Hair follicular keratinocyte (primary cell): ENCODE measurements at places on chromosomes 3 and 15. TPM values are rescaled to one million over a fixed set of nuclear protein-coding genes. Genes with fewer than 3 reads are reported as not detected.

The CCR1 gene
- total RNA-seq = not detected in 2 replicates

The ATP13A5 gene
- not detected in 2 replicates for total RNA-seq

The NPRL2 gene
- 14.6 and 17.2 TPM in 2 replicates for total RNA-seq

The AHSG gene
- total RNA-seq = 0.47 TPM in 1 of 2 replicates, not detected in the other

The SEMA7A gene
- total RNA-seq = 7.6 and 11.9 TPM in 2 replicates

The FRMD5 gene
- 1.3 and 2.5 TPM in 2 replicates for total RNA-seq

The GOLGA6L22 gene
- total RNA-seq = not detected in 2 replicates

The MESP1 gene
- total RNA-seq = 0.78 and 0.84 TPM in 2 replicates

The CCDC13 gene
- 0.19 and 0.78 TPM in 2 replicates for total RNA-seq

The HYKK gene
- total RNA-seq = 3.8 and 4.1 TPM in 2 replicates

The COPS2 gene
- 35.8 and 38.8 TPM in 2 replicates for total RNA-seq

The CTXN2 gene
- total RNA-seq = not detected in 2 replicates

The TTLL13 gene
- total RNA-seq = 0.08 and 0.11 TPM in 2 replicates

The TNFSF10 gene
- 15.1 and 30.1 TPM in 2 replicates for total RNA-seq
